ENCODE measurements at places on chromosomes 4 and X.
A peak's percentile ranks its signal among the peaks of the same experiment; 100 is the strongest.

DNA sequence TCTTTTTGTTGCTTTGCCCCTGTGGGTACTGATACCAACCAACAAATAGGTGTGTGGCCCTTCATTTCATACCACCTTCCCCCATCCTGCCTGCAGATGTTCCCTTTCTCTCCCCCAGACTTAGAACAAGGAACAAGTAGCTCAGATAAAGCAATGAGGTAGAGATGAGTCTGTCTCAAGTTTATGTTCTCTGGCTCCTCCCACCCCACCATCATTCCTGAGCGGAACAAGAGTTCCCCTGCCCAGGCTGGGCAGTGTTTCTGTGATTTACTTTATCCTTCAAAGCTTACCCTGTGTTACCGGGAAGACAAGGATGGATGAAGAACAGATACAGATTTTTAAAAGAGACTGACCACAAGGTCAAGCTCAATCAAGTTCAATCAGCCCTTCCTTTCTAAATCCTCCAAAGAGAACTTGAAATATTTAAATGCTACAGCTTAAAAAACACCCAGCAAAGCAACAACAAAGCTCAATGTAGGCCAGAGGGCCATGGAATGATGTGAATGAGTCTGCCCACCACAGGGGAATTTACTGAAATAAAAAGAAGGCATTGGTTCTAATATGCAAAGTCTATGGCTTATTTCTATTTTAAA, 80.1 kb upstream of the UCP1 start:
- no peak for DNase-seq

- no peak for DNase-seq
Observed at GRCh38 chrX:150052226-150052625, 113.9 kb upstream of the EOLA2 start.

DNA sequence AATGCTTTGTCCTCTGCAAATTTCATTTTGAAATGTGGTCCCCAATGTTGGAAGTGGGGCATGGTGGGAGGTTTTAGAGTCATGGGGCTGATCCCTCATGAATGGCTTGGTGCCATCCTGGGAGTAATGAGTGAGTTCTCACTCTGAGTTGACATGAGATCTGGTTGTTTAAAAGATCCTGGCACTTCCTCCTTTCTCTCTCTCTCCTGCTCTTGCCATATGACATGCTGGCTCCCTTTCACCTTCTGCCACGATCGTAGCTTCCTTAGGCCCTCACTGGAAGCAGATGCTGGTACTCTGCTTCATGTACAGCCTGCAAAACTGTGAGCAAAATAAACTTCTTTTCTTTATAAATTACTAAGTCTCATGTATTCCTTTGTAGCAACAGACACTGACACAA, 262.0 kb downstream of the IL15 start:
- no peak for DNase-seq

- no peak for DNase-seq
Observed at GRCh38 chr4:10134141-10134540, 17.5 kb upstream of the WDR1 start.

- no peak for DNase-seq
Observed at GRCh38 chr4:57866468-57867171, 756.4 kb upstream of the IGFBP7 start.

- no peak for DNase-seq
Observed at GRCh38 chr4:150322646-150323045, 244.4 kb downstream of the DCLK2 start.

- DNase-seq: no peak
Observed at GRCh38 chr4:162849937-162850336, 316.8 kb downstream of the NAF1 start.

- DNase-seq: no peak
Observed at GRCh38 chr4:5139141-5139540, 87.9 kb downstream of the STK32B start.

- DNase-seq: no peak
Observed at GRCh38 chr4:42327323-42327722, 70.0 kb upstream of the SHISA3 start.

DNA sequence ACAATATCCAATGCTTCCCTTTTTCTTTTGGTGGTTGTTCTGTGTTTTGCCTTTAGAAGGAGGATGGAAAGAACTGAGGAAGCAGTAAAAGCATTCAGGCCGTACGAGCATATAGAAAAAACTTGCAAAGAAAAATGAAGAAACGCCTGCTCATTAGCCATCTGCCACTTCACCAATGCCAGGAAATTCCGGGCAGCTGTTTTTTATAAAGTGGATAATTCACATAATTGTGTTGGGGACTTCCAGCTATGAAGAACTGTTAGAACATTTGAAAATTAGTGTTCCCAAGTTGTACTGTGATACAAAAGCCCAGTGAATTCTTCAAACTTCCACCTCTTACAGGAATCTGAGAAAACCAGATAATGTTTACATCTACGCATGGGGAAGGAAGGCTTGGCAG, 11.7 kb downstream of the RELL1 start:
- no peak for DNase-seq

GRCh38 chrX:110418316-110419235, 59.9 kb downstream of the RTL9 start:
- peak; percentile 71 for DNase-seq

DNA sequence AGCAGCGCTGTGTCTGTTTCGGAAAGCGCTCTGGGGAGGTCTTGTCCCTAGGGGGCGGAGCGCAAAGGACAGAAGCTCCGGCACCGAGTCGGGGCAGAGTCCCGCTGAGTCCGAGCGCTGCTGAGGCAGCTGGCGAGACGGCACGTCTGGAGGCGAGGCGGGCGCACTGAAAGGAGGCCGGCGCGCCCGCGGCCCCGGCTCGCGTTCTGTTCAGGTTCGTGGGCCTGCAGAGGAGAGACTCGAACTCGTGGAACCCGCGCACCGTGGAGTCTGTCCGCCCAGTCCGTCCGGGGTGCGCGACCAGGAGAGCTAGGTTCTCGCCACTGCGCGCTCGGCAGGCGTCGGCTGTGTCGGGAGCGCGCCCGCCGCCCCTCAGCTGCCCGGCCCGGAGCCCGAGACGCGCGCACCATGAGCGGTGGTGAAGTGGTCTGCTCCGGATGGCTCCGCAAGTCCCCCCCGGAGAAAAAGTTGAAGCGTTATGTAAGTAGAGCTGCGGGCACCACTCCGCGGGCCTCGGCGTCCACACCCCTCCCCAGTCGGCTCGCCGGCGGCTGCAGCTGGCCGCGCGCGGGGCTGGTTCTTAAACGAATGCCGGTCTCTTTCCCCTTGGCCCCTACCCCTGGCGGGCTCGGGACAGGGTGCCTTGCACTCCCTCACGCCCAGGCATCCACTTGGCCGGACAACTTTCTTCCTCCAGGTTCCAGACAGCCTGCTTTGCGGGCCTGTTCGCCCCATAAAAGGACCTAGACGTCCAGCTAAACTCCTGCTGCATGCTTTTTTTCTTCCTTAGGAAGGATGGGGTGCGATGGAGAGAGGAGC, at the start of gene GAB1:
GAB1 (plus strand) TSS at position 96 of the 819 bp plus-strand sequence; CDS start at position 409, 313 bp downstream.
- DNase-seq: peak; percentile 77

GRCh38 chr4:125961626-125962025, 646.9 kb downstream of the FAT4 start:
- DNase-seq: no peak

- peak; percentile 91 for DNase-seq
Observed at GRCh38 chrX:100648458-100649417, 4.7 kb downstream of the SRPX2 start.

DNA sequence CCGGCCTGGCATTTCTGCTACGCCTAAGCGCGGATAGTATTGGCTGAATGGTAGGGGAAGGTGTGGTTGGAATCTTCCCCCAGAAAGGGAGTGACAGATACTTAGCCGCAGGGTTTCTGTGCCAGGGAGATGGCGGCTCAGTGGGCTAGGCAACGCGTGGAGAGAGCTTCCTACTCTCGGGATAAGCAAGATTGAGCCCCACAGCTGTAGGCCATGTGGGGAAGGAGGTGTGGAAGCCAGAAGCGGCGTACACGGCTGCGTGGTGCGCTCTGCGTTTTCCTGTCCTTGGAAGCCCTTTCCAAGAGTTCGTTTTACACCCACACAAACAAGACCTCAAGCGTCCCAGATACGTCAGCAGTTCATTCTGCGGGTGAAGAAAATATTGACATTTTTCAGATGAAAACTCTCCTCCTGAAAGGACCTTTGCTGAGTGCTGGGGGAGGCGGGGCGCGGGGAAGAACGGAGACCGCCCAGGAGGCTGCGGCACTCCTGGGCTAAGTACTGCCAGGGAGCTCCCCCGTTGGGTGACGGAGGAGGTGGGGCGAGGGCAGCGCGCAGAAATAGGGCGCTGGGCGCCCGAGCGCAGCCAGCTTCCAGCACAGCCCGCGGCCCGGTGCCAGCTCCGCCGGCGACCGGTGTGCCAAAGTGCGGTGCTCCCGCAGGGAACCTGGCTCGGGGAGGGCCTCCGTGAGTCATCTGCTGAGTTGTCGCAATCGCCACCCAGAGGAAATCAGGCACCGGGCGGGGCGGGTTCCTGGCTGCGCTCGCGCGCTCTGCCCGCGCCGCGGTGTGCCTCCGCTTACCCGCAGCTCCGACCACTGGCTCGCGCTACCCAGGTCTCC, at the start of gene GPAT3:
GPAT3 (plus strand) TSS at position 589 of the 842 bp plus-strand sequence. CDS start 515 bp downstream, outside the sequence.
- peak; percentile 77 for DNase-seq

DNA sequence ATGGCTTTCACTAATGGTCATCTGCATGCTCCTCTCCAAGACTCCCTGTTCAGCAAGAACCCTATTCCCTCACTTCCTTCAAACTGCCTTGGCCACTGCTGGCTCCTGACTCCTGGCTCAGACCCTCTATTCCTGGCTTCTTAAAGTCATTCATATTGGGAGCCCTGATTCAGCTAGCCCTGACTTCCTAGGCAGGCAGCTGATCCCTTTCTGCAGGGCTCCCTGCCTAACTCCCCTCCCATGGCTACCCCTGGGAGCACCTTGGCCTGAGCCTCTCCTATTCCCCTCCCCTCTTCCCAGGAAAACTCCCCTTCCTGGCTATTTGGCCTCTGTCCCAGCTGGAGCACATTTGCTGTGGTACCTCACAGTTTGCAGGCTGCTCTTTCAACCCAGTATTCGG, 154.9 kb upstream of the PJA1 start:
- DNase-seq: no peak

Measured in astrocyte of the spinal cord (primary cell).